ENCODE measurements at places on chromosomes 1 and 21. TPM values are rescaled to one million over a fixed set of nuclear protein-coding genes. Genes with fewer than 3 reads are reported as not detected.

DNA sequence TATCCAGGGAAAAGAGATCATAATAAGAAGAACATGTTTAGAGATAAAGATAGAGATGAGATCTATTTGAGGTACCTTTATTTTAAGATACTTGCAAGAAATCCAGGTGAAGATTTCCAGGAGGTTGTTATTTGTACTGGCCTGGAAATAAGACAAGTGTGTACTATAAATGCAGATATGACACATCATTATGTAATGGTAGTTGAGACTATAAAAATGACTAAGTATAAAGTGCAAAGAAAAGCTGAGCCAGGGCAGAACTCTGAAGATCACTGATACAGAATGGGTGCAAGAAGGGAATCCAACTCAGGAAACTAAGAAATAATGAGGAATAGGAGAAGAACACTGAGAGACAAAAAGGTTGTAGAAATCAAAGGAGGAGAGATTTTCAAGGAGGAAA lies 378.2 kb upstream of the PBX1 start:
- no peak for DNase-seq

DNA sequence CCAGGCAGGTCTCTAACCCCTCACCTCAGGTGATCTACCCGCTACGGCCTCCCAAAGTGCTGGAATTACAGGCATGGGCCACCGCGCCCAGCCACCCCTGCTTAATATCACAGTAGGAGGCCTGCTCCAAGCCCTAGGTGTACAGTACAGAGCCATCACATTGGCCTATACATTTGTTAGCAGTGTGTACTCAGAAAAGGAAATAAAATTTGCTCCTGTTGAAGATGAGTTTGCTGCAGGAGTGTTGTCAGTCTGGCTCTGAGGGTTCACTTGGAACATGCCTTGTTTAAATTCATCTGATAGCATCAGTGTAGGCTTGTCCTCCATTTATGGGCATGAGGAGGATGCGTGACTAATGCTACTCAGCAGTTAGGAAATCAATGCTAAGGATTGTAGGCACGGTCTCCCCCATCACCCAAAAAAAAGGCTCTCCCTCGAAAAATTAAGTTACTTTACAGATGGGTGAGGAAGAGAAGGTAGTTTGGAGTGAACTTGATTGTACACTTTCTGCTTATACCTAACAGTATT lies 4.6 kb upstream of the ENAH start:
- no peak for DNase-seq

GPR25 gene
- total RNA-seq, result not detected

DNA sequence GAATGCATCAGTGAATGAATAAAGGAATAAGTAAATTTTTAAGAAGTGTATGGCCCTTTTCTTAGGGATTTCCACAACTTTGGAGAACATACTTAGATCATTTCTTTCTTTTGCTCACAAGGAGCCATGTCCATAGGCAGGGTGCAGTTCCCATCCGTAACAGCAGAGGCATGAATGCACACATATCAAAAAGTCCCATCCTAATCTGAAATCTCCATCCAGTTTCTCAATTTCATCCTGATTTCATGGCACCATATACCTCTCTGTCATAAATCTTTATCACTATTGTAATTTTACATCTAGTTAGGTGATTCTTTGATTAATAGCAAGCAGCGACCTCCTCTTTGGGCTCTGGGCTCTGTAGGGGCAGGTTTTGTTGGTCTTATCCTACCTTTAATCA lies 359.2 kb downstream of the RRAGC start:
- DNase-seq, result no peak

DNA sequence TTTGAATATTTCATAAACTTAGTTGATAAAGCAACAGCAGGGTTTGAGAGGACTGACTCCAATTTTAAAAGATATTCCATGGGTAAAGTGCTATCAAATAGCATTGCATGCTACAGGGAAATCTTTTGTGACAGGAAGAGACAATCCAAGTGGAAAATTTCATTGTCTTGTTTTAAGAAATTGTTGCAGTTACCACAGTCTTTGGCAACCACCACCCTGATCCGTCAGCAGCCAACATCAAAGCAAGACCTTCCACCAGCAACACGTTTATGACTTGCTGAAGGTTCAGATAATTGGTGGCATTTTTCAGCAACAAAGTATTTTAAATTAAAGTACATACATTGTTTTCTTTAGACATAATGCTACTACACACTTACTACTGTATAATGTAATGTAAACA lies 47.8 kb downstream of the ADGRL4 start:
- DNase-seq, result no peak

TMEM82 gene
- total RNA-seq, result not detected

GRCh38 chr1:7991504-7992440 lies 30.3 kb downstream of the PARK7 start:
- no peak for DNase-seq

- no peak for DNase-seq
Measured at GRCh38 chr1:29800120-29800519, 563.8 kb downstream of the PTPRU start.

- no peak for DNase-seq
Measured at GRCh38 chr1:219292341-219292740, 118.7 kb downstream of the LYPLAL1 start.

- DNase-seq, result no peak
Measured at GRCh38 chr1:43930949-43931275, 2.7 kb upstream of the ARTN start.

GRCh38 chr1:179803104-179803503 lies 60.0 kb downstream of the FAM163A start:
- no peak for DNase-seq

- DNase-seq, result no peak
Measured at GRCh38 chr21:33059380-33059841, 10.5 kb upstream of the OLIG1 start.

KRTAP21-2 gene
- not detected for total RNA-seq

DNA sequence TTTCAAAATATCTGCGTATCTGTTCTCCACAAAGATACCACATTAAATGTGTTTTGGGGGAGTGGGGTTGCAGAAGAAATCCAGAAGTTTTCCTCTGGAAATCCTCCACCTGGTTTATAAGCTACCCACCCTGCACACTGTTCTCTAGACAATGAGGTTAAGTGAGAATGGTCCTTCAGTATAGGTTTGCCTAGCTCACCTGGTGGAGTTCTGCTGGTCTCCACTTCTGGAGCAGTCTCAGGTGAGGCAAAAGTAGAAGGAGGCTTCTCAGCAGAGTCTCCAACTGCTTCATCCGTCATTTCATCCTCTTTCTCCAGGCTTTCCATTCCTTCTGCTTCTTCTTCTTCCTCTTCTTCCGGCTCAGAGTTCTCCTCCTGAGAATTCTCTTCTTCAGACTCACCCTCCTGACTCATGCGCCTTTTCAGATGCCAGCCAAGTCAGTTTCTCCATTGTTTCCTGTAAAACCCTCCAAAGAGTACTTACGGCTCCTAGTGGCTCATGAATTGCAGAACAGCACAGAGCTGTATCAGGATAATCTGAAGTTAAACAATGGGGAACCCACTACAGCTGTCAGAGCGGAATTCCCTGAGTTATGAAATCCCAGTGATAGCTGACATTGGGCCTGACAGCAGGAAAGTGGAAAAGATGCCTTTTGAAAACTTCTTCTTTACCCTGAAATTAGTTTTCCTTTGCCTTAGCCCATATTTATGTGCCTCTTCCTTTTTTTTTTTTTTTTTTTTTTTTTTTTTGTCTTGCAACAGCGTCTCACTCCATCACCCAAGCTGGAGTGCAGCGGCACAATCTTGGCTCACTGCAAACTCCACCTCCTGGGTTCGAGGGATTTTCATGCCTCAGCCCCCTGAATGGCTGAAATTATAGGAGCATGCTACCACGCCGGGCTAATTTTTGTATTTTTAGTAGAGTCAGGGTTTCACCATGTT lies 38.5 kb downstream of the MSTO1 start:
- DNase-seq, result no peak

- no peak for DNase-seq
Measured at GRCh38 chr1:56834137-56834900, 15.1 kb upstream of the FYB2 start.

Measured in activated CD4-positive, alpha-beta T cell treated with anti-CD3 and anti-CD28 coated beads, Interleukin-2, amount 10 ng/mL, durations not matched to agents 24 days and 14 days (primary cell).